ENCODE measurements at places on chromosomes 16 and 17. TPM values are rescaled to one million over a fixed set of nuclear protein-coding genes. Genes with fewer than 3 reads are reported as not detected.

PPY gene
- total RNA-seq, result not detected

TSPOAP1 gene
- total RNA-seq, result 16.6 TPM

IRX3 gene
- 35.7 TPM for total RNA-seq

ABCC11 gene
- total RNA-seq, result 0.28 TPM

LYRM1 gene
- 55.8 TPM for total RNA-seq

HOXB6 gene
- total RNA-seq, result 0.97 TPM

FOXO3B gene
- total RNA-seq, result 0.76 TPM

WFDC1 gene
- total RNA-seq, result 1.2 TPM

PIEZO1 gene
- total RNA-seq, result 13.7 TPM

GRCh38 chr16:72666267-72666666 is 381.7 kb downstream of the ZFHX3 start:
- no peaks in the 10 kb centered on the region for H3K36me3 ChIP-seq
- H3K4me3 ChIP-seq, result no peak overlapping the region
- DNase-seq, result no peak
- peaks cover 17% of the 10 kb centered on the region for H3K4me1 ChIP-seq

DNA sequence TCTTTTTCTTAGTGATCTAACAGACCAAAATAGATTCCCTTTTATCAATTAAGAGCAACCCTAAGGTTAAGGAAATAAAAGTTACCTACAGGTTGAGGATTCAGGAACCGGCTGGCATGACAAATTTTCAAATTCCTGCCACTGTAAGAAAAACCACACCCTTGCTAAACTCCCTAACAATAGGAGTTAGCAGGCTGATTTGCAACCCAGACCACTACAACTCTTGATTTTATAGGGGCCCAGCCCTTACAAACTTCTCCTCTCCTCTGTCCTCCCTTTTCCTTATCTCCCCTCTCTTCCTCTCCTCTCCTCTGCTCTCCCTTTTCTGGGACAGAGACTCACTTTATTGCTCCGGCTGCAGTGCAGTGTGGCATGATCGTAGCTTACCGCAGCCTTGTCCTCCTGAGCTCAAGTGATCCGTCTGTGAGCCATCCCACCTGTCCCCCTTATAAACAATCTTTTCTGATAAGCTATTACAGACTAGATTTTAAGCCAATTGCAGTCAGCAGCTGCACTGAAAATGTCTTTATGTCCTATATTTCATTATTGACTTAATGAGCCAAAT is 418.9 kb downstream of the CDH8 start:
- no peaks in the 10 kb centered on the region for H3K4me1 ChIP-seq
- DNase-seq, result no peak
- H3K27ac ChIP-seq, result no peak overlapping the region

GRCh38 chr17:65020284-65020683 is 36.3 kb downstream of the GNA13 start:
- no peak overlapping the region for H3K4me3 ChIP-seq
- peak overlapping the region; percentile 45 for H3K27ac ChIP-seq
- no peaks in the 10 kb centered on the region for H3K36me3 ChIP-seq

DNA sequence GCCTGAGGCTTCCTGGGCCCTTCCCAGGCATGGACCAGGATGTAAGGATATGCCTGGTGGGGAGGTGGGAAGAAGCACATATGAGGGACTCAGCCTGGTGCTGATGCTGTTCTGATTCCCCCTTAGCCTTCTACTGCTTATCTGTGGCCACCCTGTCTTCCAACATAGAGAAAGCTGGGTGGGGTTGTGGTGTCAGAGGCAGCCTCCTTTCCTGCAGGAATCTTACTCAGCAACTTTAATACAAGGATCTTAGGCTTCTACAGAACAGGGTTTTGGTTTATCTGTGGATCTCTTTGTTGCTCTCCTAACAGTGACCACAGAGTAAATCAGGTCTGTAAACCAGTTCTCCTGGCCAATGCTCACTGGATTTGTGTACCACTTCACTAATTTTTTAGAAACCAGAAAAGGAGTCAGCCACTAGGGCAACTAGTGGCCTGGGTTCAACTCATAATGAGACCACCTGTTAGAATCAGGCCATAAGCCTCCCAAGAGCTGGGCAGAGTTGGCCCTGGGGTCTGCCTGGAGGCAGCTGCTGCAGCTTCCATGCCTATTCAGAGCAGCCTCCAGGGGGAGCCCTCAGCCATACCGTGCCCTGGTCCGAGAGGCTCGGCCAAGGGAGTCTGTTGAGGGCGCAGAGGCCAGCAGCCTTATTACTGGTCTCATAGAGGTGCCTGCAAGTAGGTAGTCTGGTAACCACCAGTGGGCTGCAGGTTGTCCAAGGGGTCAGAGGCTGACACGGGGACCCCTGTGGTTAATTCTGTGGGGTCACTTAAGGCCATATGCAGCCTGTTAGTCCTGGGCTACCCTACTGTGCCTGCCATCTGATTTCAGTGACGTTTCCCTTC is 7.1 kb downstream of the HAS3 start:
- peak; percentile 62 for DNase-seq
- H3K36me3 ChIP-seq, result peaks cover 37% of the 10 kb centered on the region
- H3K4me3 ChIP-seq, result no peak overlapping the region
- no peak overlapping the region for H3K27ac ChIP-seq
- no peaks in the 10 kb centered on the region for H3K27me3 ChIP-seq
- peaks cover 24% of the 10 kb centered on the region for H3K4me1 ChIP-seq

DNA sequence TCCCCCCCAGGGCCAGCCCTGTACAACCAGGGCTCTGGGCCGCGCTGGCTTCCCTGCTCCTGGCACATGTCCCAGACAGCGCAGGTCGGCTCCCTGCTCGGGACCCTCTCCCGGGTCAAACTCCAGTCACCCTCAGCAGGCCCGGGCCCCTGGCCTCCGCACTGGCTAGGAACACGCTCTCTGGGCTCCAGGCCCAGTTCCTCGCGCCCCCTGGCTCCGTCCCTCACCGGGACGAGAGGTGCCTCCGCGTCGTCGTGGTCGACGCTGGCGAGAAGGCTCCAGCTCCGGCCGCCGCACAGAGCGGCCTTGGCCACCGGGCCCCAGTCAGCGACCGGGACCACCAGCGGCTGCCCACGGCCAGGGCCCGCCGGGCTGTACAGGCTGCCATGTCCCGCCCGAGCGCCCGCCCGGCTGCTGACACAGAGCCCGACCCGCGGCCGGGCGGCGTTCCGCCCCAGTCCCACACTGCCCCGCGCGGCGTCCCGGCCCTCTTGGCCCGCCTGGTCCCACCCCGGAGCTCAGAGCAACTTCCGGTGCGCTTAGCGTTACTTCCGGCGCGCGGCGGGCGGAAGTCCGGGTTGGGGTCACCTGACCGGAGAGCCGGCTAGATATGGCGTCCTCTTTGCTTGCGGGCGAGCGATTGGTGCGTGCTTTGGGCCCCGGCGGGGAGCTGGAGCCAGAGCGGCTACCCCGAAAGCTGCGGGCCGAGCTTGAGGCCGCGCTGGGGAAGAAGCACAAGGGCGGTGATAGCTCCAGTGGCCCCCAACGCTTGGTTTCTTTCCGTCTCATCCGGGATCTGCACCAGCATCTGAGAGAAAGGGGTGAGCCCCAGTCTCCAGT is at the start of gene POLDIP2:
TSS of gene POLDIP2 (minus strand) at position 467 of the 840 bp plus-strand sequence. CDS start at position 388, 79 bp downstream.
- peaks cover 27% of the 10 kb centered on the region for H3K4me1 ChIP-seq
- peak; percentile 95 for DNase-seq
- H3K27ac ChIP-seq, result peak within 1 kb of the TSS; percentile 60
- no peaks in the 10 kb centered on the region for H3K27me3 ChIP-seq
- H3K4me3 ChIP-seq, result peak within 1 kb of the TSS; percentile 95
- H3K36me3 ChIP-seq, result peaks cover 14% of the 10 kb centered on the region

GRCh38 chr17:14672830-14673229 is 371.9 kb downstream of the HS3ST3B1 start:
- no peak overlapping the region for H3K4me3 ChIP-seq
- H3K36me3 ChIP-seq, result no peaks in the 10 kb centered on the region
- DNase-seq, result no peak
- no peaks in the 10 kb centered on the region for H3K27me3 ChIP-seq
- no peaks in the 10 kb centered on the region for H3K4me1 ChIP-seq
- no peak overlapping the region for H3K27ac ChIP-seq

DNA sequence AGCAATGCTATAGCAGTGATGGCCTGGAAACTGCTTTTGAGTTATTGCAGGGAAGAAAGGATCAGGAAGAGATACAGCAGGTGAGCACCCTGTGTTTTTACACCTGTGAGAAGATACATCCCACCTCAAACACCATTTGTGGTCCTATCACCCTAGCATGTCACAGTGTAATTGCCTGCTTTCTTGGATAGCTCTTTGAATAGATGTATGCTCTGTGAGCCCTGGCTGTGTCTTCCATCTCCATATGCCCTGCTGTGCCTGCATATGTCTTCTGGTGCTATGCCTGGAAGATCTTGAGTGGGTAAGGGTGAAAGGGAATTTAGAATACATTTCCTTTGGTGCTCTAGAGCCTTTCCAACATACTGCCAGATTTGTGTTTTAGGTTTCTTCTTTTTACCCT is 15.5 kb downstream of the HLF start:
- peaks cover 86% of the 10 kb centered on the region for H3K4me1 ChIP-seq
- no peaks in the 10 kb centered on the region for H3K27me3 ChIP-seq
- DNase-seq, result no peak
- H3K36me3 ChIP-seq, result peaks cover 6% of the 10 kb centered on the region
- no peak overlapping the region for H3K4me3 ChIP-seq

DNA sequence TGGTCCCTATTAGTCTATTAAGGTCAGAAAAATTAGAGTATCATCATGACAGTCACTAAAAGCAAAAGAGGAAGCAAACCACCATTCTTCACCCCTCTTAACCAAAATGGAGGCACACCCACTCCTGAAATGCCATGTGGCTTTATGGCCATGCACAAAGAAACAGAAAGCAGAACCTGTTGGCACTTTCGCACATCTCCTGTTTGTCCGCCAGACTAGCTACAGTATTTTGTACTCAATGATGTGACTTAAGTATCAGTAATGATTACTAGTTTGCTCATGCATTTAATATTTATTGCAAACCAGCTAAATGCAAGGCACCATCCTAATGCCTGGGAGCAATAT is 70.2 kb upstream of the GNAO1 start:
- H3K36me3 ChIP-seq, result no peaks in the 10 kb centered on the region
- H3K4me3 ChIP-seq, result no peak overlapping the region
- no peak for DNase-seq
- no peak overlapping the region for H3K27ac ChIP-seq
- no peaks in the 10 kb centered on the region for H3K27me3 ChIP-seq

- H3K36me3 ChIP-seq, result no peaks in the 10 kb centered on the region
- DNase-seq, result no peak
- H3K27ac ChIP-seq, result no peak overlapping the region
- H3K4me1 ChIP-seq, result peaks cover 7% of the 10 kb centered on the region
Observed at GRCh38 chr16:86917471-86918365, 339.4 kb downstream of the FOXL1 start.

DNA sequence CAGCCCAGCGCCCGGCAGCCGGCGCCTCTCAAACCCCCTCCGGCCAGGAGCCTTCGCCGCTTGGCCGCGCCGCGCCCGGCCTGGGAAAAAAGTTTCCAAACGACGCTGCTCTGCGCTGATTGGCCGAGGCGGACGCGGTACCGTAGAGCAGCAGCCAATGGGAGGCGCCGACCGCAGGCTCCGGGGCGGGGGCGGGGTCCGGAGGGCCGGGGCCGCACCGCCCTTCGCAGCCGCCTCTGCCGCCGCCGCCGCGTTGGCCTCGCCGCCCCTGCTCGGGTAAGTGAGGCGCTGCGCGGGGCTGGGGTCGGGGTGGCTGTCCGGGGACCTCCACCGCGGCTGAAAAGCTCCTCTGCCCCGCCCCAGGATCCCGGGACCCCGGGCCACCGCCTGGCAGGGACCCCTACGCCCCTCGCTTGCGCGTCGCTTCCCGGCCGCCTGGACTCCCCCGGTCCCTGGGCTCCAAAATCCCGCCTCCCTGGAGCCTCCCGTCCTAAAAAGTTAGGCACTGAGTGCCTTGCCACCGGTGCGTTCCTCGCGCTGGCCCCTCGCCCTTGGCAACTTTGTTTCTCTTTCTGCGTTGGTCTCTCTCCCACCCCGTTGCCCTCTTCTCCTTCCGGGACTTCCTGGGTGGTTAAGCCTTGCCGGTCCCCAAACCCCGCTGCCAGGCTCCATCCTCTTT is at the start of gene NDE1:
TSS of gene NDE1 (plus strand) at position 227 of the 679 bp plus-strand sequence. CDS start 14,534 bp downstream, outside the sequence.
- H3K36me3 ChIP-seq, result no peaks in the 10 kb centered on the region
- H3K4me3 ChIP-seq, result peak within 1 kb of the TSS; percentile 86
- peaks cover 13% of the 10 kb centered on the region for H3K4me1 ChIP-seq

DNA sequence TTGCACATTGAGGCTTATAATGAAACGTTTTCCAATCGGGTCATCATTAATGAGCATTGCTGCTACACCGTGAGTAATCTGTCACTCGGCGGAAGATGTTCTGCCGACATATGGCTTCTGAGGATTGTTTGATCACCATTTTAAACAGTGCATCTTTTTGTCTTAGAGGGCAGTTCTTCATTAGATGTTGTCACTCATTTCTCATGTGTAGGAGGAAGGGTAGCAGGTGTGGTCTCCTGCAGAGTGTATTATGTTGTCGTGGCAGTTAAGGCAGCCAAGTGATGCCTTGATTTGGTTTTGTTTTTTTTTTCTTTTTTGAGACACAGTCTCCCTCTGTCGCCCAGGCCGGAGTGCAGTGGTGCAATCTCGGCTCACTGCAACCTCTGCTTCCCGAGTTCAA is 50.5 kb downstream of the SEC14L1 start:
- no peak overlapping the region for H3K27ac ChIP-seq
- H3K4me3 ChIP-seq, result no peak overlapping the region
- peaks cover 9% of the 10 kb centered on the region for H3K4me1 ChIP-seq
- no peaks in the 10 kb centered on the region for H3K27me3 ChIP-seq
- DNase-seq, result no peak
- peaks cover 58% of the 10 kb centered on the region for H3K36me3 ChIP-seq

GRCh38 chr16:85064186-85064585 is 36.6 kb downstream of the KIAA0513 start:
- no peaks in the 10 kb centered on the region for H3K27me3 ChIP-seq
- H3K27ac ChIP-seq, result no peak overlapping the region
- no peaks in the 10 kb centered on the region for H3K4me1 ChIP-seq
- H3K4me3 ChIP-seq, result no peak overlapping the region
- no peak for DNase-seq

DNA sequence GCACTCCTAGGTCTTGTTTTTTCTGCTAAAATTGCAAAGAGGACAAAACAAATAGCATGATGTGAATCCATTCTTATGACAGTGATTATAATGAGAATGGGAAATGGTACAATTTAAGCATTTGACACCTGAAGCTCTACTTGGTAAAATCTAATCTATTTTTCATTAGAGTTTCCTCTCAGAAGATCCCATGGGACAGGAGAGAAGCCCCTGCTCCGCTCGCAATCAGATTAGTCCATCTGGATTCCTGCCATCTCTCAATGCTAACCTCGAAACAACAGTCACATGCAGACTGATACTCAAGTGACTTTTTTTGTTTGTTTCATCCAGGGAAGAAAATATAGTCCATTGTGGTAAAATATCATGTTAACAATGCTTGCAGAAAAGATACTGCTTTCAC is 107.4 kb upstream of the TOM1L1 start:
- no peaks in the 10 kb centered on the region for H3K4me1 ChIP-seq
- no peak overlapping the region for H3K4me3 ChIP-seq
- no peaks in the 10 kb centered on the region for H3K36me3 ChIP-seq
- H3K27ac ChIP-seq, result no peak overlapping the region
- H3K27me3 ChIP-seq, result no peaks in the 10 kb centered on the region
- DNase-seq, result no peak

- no peak for DNase-seq
- H3K27ac ChIP-seq, result no peak overlapping the region
- H3K27me3 ChIP-seq, result peaks cover 75% of the 10 kb centered on the region
- H3K4me1 ChIP-seq, result peaks cover 45% of the 10 kb centered on the region
Observed at GRCh38 chr17:76076146-76076764, 1.7 kb downstream of the GALR2 start.

GRCh38 chr17:47663912-47664623 is 14.3 kb downstream of the KPNB1 start:
- H3K4me1 ChIP-seq, result no peaks in the 10 kb centered on the region
- no peaks in the 10 kb centered on the region for H3K27me3 ChIP-seq
- peaks cover 97% of the 10 kb centered on the region for H3K36me3 ChIP-seq
- H3K4me3 ChIP-seq, result no peak overlapping the region

- H3K4me1 ChIP-seq, result peaks cover 10% of the 10 kb centered on the region
- peaks cover 10% of the 10 kb centered on the region for H3K36me3 ChIP-seq
- H3K27me3 ChIP-seq, result no peaks in the 10 kb centered on the region
- DNase-seq, result no peak
- H3K27ac ChIP-seq, result no peak overlapping the region
Observed at GRCh38 chr17:34987232-34987631, 6.9 kb downstream of the LIG3 start.
